ENCODE measurements at places on chromosomes 7 and 10.

DNA sequence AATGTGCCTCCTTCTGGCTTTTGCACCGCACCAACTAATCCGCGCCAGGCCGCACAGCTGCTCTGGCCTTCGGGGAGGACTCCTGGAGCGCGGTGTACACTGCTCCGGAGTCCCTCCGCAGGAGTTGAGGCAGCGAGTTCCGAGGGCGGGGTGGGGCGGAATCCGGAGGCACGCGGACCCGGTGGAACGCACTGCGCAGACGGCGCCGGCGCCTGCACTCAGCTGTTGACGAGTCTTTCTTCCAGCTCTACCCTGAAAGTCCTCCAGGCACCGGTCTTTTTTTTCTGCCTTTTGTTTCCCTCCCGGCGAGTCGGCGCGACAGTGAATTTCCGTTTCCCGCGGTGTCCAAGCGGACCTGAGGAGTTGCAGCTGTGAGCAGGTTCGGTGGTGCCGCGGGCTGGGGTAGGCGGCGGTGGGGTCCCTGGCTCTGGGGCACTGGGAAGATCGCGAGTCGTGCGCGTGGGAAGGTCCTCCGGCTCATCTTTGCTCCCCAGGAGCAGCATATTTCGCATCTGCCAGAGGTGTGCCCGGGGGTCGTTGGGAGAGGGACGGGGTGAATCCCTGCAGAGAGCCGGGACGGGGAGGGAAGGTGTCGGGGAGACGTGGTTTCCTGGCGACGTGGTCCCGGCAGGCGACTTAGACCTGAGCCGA is 44.1 kb downstream of the SFTPD start:
- no peak for DNase-seq

- DNase-seq, result no peak
Observed at GRCh38 chr7:18086165-18087025, 58.7 kb upstream of the PRPS1L1 start.

DNA sequence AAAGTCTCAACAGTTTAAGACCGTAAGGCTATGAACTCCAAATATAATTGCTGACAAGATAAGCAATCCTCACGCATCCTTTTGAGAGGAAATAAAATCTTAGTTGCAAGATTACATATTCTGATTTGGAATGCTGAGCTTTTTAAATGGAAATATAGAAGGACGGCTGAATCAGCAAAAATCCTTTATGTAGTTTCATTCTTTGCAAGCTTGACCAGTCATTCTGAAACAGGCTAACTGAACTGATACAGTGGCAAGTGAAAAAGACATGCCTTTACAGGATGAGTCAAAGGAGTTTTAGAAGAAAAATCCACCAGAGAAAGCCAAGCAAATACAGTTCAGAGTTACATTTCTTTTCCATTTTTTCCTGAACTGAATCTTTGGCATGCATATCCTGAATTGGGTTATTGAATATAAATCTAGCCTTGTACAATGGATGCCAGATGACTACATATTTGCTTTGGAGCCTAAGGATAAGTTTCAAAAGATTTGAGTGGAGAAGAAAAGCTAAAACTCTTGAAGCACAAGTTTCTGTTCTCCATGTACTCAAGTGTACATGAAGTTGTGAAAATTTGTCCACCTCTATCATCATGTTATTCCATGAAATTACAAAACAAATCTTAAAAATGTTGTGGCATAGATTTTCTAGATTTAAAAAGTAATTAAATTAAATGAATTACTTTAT is 4.4 kb downstream of the VIM start:
- no peak for DNase-seq

- no peak for DNase-seq
Observed at GRCh38 chr10:8116474-8116873, 62.0 kb downstream of the GATA3 start.

DNA sequence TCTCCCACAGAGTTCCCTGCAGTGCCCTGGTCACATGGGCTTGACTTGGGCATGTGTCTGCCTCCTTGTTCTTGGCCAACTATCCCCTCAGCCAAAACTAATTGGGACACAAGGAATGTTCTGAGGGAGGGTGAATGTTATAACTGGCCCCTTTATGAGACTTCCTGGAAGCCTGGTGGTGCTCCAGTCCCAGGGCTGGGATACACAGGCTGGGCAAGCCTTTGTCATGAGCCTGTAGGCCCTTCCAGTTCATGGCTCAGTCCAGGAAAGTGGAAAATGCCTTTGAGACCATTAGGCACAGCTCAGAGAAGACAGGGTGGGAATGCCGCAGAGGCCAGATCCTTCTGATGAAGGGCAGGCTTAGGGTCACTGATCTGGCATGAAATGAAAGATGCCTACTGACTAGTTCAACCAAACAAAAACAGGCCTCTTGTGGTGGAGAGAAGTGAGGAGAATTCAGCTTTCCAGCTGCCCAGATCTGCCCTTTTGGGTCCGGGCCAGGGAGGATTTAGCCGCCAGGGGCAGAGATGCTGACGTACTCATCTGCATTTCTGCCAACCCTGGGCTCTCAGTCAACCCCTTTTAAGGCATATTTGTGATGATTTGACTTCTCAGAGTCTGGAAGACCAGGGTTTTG is 961.5 kb downstream of the KCNMA1 start:
- DNase-seq, result peak; percentile 72

GRCh38 chr10:132064771-132065437 is 842 bp upstream of the JAKMIP3 start:
- DNase-seq, result no peak

DNA sequence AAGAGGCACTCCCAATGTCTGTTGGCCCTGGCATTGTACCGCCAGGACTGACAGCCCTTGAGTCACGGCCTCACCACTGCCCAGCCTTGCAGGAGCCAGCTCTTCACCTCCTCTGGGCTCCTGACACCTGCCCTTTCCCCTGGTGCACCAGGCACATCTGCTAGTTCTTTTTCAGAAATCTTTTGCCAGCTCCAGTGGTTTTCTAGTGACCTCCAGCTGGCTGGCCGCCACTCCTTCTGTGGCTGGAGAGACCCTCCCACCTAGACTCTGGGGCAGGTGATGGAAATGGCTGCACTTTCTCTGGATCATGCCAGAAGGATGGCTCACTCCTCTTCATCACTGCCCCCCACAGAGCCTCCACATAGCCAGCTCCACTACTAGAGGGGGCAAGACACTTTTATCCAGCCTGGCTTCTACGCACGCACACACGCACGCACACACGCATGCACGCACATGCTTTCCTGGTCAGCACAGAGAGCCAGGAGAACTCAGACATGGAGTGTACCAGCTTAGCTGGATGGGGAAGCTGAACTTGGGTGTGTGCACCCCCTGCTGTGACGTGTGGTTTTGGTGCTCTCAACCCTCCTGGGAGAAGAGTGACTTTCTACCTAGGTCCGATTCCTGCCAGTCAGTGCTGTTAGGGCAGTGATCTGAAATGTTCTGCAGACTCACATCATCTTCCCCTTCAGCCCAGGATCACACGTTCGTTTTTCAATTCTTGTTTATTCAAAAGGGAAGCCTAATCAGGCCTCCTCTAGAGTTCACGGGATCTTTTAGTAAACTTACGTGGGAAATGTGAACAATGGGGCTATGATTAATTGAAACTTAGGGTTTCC is 222.0 kb downstream of the PRPF18 start:
- no peak for DNase-seq

GRCh38 chr7:7699380-7699779 is 19.0 kb downstream of the RPA3 start:
- DNase-seq, result no peak

GRCh38 chr7:21099432-21099831 is 312.7 kb upstream of the SP8 start:
- DNase-seq, result no peak

Measured in pons (tissue), 1 donor.